ENCODE measurements at places on chromosomes 7 and 10.
A peak's percentile ranks its signal among the peaks of the same experiment; 100 is the strongest.

DNA sequence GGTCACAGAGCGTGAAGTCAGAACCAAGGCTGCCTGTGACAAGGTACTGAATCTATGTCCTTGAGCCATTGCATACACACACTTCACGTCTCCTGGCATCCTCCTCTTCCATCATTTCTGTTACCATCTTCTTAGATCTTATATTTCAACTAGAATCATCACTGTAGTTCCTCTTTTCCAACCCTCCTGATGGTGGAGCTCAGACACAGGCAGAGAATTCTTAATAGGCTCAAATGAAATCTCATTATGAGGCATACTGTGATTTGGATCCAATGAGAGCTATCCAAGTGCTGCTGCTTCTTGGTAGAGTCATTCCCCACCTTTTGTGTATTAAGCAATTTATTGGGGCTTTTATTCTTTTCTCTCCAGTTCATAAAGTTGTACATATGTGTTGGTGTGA lies 113.2 kb downstream of the CALCR start:
- peak; percentile 26 for DNase-seq

GRCh38 chr7:38217672-38218071 lies 39.6 kb downstream of the STARD3NL start:
- DNase-seq: no peak

- DNase-seq: no peak
These were observed 356.9 kb downstream of the PCDH15 start for GRCh38 chr10:54444170-54444569.

DNA sequence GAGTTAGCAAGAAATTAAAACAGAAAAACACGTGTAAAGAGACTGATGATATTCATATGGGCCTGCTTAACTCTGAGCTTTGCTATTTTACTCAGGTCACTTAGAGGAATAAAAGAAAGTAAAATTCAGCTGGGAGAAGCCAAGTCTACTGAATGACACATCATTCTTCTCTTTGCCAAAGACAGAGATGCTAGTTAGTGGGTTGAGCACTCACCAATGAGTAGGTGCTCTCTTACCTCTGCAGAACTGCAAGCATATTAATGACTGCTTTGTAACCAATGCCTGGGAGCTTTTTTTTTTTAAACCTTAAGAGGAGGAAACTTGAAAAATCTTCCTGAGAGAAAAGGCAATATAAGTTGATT lies 44.8 kb upstream of the BAMBI start:
- DNase-seq: no peak

DNA sequence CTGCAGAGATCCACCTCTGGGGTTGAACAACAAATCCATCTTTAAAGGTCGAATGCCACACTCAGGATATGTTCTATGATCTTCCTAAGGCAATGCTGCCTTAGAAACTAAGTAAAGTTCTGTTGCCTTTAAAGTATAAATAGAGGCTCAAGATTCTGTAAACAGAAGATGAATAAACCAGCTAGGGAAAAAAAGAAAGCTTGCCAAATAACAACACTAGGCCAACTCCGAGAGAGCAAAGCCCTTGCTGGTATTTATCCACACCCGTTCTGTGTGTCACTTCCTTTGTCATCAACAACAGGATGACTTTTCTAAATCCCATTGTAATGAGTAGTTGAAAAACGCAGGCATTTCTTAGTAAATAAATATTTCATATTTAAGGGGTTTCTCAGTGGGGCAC lies 330.0 kb upstream of the GLI3 start:
- no peak for DNase-seq

- DNase-seq: no peak
These were observed 136.9 kb upstream of the ASAH2 start for GRCh38 chr10:50388181-50388580.

- DNase-seq: no peak
These were observed 2.4 kb upstream of the HNRNPH3 start for GRCh38 chr10:68329506-68329861.

- DNase-seq: no peak
These were observed 135.9 kb downstream of the PCDH15 start for GRCh38 chr10:54665095-54665494.

- no peak for DNase-seq
These were observed 363.6 kb downstream of the ANKRD30A start for GRCh38 chr10:37488792-37489657.

GRCh38 chr7:110677405-110677804 lies 413.5 kb upstream of the LRRN3 start:
- DNase-seq: no peak

DNA sequence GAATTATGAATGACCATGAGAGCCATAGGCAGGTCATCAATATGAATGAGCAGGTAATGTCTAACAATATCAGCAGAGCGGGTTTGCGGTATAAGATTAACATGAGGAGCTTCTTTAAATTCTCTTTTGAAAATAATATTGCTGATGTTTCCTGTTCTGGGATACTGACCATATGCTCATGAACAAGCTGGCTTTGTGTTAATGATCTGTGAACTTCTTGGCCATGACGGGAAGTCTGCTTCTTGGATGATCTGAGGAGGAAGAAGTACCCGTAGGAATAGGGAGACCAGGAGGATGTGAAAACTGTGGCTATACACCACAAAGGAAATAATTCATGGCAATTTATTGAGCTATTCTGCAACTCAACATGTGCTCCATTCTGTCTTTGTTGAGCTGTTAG lies 38.6 kb downstream of the ITGA8 start:
- DNase-seq: no peak

DNA sequence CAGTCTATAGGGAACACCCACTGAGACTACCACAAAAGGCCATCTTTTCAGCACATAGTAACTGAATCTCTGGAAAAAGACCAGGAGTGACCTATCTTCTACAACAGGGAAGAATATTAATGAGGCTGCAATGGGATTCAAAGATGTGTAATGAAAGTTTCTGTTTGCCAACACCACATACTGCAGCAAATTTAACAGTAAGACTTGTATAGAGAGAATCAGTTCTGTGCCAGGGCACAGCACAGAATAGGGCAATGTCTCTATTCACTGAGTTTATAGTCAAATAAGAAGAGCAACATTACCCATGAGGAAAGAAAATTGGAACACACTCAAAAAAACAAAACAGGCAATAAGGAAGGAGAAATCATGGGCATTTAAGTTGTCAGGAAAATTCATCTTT lies 91.4 kb upstream of the PTN start:
- DNase-seq: no peak

DNA sequence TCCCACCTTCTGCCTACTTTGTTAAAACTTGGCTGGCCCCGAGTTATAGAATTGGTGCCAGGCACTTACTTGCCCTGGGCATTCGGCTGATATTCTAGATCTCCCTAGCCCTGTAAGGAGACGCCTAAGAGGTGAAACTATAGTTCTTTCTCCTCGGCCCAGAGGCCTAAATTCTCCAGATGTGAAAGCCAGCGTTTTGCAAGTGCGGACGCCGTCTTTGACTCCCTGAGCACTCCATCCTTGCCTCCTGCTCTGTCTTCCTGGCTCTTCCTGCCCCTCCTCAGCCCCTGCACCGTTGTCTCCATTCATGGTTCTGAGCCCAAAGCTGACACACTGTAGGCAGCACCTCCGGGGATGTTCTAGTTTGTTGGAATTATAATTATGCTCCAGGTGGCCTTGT lies 11.2 kb downstream of the SMKR1 start:
- DNase-seq: no peak

DNA sequence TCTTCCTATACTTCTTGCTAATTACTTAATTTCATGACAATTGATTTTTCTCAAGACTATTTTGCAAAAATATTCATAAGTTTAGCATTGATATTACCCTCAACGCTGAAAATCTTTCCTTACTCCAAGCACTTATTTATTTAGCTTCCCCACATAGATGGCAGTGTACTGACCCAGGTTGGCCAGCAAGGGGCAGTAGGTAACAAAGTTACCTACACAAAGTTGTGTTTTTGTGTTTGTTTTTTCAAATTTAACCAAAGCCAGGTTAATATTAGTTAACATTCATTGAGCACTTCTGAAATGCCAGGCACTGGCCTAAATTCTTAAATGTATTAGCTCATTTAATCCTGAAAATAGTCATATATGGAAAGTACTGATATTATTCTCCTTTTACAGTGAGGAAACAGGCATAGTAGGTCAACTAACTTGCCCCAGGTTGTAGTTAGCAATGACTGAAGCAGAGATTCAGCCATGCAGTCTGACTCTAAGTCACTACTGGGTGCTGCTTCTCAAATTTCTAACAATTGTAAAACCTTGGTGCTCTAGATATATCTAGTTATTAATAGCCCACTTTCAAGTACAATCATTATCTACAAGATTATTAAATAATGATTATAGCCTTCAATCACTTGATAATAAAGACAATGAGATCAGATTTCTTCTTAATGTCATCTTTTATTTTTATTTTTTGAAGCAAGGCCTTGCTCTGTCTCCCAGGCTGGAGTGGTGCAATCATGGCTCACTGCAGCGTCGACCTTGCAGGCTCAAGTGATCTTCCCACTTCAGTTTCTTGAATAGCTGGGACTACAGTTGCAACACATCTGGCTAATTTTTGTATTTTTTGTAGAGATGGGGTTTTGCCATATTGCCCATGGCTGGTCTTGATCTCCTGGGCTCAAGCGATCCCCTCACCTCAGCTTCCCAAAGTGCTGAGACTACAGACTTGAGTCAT lies 5.8 kb upstream of the GGCT start:
- DNase-seq: no peak

- DNase-seq: no peak
These were observed 31.2 kb downstream of the BMPER start for GRCh38 chr7:33936503-33936902.

DNA sequence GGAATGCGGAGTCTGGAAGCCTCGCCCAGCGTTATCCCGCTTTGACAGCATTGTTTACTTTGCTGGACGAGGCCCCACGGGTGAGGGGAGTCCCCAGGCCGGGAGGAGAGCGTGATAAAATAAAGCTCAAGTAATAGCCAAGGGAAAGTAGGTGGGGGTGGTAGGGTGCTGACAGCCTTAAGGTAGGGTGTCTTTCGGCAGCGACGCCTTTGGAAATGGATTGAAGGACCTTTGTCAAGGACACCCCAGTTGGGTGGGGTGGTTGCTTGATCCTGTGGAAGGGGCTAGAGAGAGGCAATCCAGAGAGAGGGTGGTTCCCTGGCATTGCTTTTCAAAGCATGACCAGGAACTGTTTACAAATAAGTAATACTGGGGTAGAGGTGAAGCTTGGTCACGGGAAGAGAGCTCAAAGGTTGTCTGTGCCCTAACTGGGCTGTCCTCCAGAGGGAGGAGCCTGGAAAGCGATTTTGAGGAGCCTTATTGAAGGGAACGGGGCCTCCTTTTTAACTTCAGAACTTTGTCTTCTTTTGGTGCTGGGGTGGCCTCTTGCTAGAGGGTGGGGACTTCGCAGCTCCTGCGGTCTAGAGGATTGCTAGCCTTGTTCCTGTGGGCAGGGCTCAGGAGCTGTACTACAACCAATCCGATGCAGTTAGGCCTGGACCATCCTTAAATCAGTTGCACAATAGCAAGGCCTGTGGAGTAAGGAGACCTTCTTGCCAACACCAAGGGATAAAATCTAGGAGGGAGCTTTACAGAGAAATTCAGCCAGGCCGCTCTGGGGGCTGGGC lies 1.3 kb downstream of the EIF4EBP2 start:
- no peak for DNase-seq

All from NCI-H1105 (cell line).